RPMI8226 (cell line): ENCODE measurements at places on chromosomes 4 and X.
A peak's percentile ranks its signal among the peaks of the same experiment; 100 is the strongest.

DNA sequence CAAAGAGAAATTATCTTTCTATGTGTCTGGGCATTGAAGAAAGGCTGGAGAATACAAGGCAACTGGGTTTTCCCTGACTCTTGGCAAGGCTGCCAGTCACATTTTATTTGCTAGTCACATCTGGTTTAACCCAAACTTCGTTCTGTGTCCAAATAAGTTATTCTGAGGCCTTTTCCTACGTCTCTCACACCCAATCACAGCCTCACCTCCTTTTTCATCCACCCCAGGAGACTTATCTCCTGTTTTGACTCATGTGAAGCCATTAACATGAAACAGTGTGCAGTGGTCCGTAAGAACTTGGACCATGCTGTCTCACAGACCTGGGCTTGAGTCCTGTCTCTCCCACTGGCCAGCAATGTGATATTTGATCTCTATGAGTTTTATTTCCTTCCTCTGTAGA, 59.3 kb downstream of the CNGA2 start:
- DNase-seq, result no peak

GRCh38 chrX:115564243-115564642, 3.3 kb downstream of the PLS3 start:
- DNase-seq, result no peak

GRCh38 chrX:118418811-118419251, 72.9 kb downstream of the WDR44 start:
- no peak for DNase-seq

GRCh38 chrX:150694738-150695410, 1.7 kb downstream of the MTMR1 start:
- DNase-seq, result peak; percentile 32

DNA sequence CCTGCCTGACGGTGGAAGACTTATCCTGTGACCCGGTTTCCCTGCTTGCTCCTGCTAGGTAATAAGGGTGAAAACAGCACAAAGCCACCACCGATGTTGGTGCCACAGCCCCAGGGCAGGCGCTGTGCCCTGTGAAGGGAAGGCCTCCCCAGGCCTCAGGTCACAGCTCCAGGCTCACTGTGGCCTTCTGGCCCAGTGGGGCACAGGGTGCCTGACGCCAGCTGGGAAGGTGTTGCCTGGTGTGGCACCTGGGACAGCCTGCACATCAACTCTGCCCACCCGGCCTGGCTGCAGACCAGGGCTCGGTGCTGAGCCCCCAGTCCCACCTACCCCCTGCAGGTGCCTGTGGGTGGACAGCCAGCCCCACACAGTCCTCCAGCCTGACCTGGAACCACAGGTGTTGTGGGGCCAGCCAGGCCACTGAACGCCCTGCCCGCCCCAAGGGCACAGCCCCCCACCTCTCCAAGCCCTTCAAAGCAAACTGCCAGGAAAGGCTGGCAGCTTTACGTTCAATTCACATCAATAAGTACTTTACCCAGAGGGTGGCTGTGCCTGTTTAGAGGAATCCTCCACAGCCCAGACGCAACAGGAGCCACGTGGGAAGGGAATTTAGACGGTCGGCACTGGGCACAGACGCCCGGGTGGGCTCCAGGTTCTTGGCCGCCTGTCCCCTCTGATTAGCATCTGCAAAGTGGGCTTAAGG, 54.3 kb downstream of the ZFYVE28 start:
- DNase-seq, result no peak

- peak; percentile 27 for DNase-seq
Observed at GRCh38 chr4:30716681-30717207, 3.4 kb upstream of the PCDH7 start.

- no peak for DNase-seq
Observed at GRCh38 chrX:38854305-38854704, 53.0 kb downstream of the MID1IP1 start.

GRCh38 chr4:134470544-134470943, 269.0 kb upstream of the PABPC4L start:
- peak; percentile 3 for DNase-seq

- no peak for DNase-seq
Observed at GRCh38 chr4:16760617-16761363, 137.7 kb downstream of the LDB2 start.

DNA sequence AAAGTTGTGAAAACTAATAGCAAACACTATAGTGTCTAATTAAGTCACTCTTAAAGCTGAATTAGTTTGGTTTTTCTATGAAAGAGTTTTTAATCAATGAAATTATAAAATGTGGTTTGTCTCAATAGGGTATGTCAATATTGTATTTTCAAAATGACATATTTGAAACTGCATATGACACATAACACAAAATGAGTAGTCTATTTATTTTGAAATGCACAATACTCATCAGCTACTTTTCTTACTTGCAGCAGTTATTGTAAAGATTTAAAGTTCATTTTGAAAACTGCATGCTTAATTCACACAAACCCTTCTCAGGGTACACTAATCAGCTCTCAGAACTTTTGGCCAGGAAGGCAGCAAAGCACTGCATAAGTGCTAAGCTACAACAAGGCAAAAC, 21.2 kb downstream of the CLGN start:
- DNase-seq, result no peak

DNA sequence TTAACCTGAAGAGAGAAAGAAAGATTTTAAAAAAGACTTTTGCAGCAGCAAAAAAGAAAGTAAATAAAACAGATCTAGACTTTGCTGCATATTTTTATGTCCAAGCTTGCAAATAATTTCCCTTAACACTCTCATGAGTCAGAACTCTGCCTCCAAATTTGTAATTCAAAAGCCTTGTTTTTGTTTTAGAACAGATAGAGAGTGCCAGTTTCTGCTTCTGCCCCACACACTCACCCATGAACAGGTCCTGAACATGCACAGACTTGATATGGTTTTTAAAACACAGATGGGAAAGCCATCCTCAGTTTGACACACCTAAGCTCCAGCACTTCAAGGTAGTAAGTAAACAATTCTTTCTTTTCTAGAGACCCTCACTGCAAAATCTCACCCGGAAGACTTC, 39.7 kb upstream of the VCX3B start:
- no peak for DNase-seq

DNA sequence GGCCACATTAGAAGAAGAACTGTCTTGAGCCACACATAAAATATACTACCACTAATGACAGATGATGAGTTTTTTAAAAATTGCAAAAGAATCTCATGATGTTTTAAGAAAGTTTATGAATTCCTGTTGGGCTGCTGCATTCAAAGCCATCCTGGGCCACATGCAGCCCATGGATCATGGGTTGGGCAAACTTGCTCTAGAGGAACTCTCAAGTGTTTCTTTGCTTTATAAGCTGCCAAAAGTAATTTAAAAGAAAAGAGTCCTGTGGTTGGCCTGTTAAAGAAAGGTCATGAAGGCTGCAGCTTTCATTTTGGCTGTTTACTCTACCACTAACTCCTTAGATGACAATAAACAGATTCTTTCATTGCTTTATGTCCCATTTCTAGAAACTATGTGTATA, 218.2 kb downstream of the SCFD2 start:
- no peak for DNase-seq

- DNase-seq, result no peak
Observed at GRCh38 chr4:120316416-120316815, 249.8 kb upstream of the MAD2L1 start.

GRCh38 chrX:131841496-131842437, 181.3 kb upstream of the STK26 start:
- DNase-seq, result peak; percentile 58

DNA sequence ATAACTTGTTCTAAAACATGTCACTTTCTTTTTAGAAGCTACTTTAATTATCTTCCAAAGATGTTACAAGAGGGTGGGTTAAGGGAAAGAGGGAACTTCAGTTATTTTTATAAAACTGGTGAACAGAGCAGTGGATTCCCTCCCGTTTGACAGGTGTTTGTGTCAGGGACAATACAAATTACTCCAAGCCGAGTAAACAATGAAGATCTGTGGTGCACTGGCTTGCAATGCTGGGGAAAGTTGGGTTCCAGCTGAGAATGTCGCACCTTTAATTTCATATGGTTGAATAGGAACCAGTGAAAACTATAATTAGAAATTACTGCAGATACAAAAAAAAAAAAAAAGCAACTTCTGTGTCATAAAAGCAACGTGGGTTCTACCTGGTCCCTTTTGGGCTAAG, 98.6 kb upstream of the TTC29 start:
- DNase-seq, result no peak

GRCh38 chr4:186307916-186308315, 41.9 kb downstream of the F11 start:
- DNase-seq, result no peak

- DNase-seq, result no peak
Observed at GRCh38 chr4:54840992-54841768, 183.4 kb downstream of the KIT start.

- no peak for DNase-seq
Observed at GRCh38 chrX:79366873-79367749, at the start of gene ITM2A. Gene ITM2A, minus strand, starts transcription at chrX:79367334. Its CDS starts 119 bp downstream, at chrX:79367215.

GRCh38 chr4:98411731-98412130, 150.5 kb downstream of the RAP1GDS1 start:
- no peak for DNase-seq

DNA sequence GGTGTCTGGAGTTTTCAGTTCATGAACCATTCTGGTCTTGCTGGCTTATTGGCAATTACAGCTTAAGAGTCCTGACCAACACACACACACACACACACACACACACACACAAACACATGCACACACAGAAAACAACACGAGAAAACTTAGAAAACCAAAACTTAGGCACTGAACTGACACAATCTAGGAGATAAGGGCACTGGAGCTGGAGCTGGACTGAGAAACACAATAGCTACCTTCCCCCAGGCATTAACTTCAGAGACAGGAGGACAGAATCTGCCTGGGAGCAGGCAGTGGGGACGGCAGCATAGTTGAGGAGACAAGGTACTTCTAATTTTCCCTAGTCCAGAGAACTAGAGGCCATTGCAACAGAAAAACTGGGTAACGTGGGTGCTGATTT, 62.3 kb downstream of the LNX1 start:
- no peak for DNase-seq

DNA sequence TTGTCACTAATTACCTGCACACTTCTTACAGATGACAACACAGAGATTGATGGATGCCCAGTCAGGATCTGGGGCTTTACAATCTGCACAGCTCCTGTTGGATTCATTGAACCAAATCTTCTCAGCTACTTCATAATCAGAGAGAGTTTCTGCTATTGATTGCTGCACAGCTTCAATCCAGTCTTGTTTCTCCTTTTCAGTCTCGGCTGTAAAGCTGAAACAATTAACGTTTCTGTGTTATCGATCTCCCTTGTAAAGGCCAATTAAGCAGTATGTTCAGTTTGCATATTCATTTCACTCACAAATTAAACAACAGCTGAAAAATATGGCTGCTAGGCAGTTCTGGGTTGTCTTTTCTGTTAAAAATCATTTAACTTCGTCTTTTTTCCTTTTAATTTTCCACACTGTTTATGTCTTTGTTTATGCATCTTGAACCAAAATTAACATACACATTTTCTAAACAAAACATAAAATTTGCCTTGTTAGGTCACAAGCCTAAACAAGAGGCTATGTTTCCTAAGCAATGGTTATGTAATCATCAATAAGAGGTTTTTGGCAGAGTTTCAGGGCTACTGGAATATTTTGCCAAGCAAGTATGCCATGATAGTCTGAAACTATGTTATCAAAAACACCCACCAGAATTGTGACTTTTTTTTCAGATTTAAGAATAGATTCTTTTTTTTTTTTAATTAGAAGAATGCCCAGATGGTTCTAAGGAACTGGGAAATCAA, 79.2 kb downstream of the ARAP2 start:
- DNase-seq, result no peak

DNA sequence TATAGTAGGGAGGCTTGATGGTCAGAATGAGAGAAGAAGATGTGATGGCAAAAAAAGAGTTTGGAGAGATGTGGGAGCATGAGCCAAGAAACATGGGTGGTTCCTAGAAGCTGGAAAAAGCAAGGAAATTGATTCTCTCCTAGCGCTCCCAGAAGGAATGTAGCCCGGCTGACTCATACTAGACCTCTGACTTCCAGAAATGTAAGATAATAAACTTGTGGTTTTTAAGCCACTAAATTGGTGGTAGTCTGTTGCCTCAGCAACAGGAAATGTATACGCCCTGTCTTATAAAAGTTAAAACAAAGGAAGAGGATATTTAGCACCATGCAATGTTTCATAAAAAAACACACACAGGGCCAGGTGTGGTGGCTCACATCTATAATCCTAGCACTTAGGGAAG, 182.7 kb upstream of the PCDH7 start:
- no peak for DNase-seq

DNA sequence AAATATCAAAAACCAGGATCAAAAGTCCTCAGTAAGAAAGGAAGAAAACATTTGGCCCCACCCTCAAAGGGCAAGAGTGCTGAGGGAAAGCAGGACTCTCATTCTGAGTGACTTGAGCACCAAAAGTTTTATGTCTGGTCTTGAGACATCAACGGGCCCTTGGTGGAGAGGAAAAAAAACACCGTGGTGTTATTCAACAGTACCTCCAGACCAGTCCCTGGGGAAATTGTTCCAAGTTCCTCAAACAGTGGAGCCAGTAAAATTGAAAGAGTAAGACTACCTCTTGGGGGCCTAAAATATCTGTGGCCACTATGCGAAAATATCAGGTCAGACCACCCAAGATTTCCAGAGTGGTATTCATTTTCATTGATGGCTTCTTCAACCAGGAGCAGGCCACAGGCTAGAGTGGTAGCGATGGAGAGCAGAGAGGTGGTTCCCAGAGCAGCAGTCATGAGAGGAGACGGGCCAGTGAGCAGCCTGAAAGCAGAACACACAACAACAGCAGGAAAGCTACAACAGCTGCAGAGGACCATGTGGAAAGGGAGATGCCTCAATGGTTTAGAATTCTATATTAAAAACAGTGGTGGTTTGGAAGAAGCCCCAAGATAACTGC, 63.7 kb upstream of the RPL34 start:
- DNase-seq, result no peak

DNA sequence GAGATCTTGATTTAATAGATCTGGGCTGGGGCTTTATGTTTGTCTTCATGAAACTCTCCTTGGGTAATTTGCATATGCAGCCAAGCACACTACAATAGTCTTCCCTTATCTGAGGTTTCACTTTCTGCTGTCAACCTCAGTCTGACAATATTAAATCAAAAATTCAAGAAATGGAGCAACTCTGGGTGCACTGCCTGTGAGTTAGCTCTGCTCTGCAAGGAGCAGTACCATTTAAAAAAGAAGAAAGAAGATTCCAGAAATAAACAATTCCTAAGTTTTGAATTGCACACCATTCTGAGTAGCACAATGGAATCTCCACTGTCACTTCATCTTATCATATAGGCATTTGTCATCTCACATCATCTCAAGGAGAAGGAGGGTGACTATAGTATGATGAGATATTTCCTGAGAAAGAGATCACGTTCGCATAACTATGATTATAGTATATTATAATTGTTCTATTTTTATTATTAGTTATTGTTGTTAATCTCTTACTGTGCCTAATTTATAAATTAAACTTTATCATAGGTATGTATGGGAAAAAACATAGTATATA, 9.4 kb downstream of the FNIP2 start:
- no peak for DNase-seq

GRCh38 chr4:110781944-110782343, 159.1 kb upstream of the PITX2 start:
- no peak for DNase-seq
